ENCODE measurements at places on chromosomes 2 and 18.

DNA sequence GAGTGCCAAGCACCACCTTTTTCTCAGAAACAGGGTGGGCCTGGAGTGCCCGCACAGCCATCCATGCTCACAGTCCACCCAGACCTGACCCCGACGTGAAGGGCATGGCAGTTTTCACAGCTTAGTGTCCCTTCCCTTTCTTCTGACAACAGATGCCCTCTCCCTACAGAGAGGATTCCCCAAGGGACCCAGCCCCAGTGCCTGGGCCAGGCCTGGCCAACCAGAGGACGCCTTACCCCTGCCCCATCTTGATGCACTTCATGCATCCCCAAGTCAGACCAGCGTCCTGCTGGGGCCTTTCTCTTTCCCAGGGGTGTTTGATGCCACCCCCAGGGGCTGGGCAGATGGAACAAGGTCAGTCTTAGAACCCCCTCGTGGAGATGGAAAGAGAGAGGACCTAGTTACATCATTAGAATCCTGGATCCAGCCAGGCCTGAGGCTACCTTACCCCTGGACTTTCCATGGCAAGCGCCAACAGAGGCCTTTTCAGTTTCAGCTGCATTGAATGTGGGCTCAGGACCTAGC is 3.8 kb downstream of the ANKMY1 start:
- DNase-seq: no peak

- no peak for DNase-seq
Measured at GRCh38 chr2:429575-430254, 141.8 kb upstream of the ALKAL2 start.

- DNase-seq: no peak
Measured at GRCh38 chr2:107303964-107304363, 418.0 kb upstream of the ST6GAL2 start.

DNA sequence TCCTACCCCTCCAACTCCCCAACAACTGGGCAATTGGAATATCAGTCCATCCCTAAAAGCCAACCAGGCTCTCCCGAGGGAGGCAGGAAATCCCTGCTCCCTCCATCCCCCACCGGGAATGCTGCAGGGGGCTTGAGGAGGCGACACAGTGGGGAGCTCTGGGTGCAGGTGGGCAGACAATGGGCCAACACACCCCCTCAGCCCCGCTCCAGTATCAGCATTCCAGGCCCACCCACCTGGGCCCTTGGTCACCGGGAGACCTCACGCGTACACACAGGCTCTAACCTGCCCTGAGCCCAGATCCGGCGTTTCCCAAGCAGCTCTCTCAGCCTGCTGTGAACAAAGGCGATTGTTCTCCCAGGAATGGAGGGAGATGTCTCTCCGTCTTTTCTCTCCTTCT is 37.6 kb upstream of the FZD7 start:
- DNase-seq: no peak

GRCh38 chr18:56413862-56414261 is 224.5 kb downstream of the TXNL1 start:
- DNase-seq: no peak
